ENCODE measurements at places on chromosomes 12 and 14.

DNA sequence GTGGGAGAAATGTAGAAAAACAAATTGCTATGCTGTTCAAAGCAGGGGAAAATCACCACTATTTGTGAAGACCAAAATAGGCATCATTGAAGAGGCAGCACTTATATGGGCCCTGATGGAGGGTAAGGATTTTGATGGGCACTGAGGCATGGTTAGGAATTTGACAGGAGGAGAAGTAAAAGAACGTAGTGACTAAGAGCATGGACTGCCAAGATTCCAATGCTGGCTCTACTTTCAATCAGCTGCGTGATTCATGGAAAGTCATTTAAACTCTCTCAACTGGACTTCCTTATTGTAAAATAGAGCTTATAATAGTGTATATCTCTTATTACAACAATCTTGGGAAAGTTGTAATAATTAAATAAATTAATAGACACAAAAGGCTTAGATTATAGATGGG is 267.7 kb upstream of the G2E3 start:
- no peak for DNase-seq

- DNase-seq = no peak
Measured at GRCh38 chr12:20474016-20474415, 105.7 kb downstream of the PDE3A start.

DNA sequence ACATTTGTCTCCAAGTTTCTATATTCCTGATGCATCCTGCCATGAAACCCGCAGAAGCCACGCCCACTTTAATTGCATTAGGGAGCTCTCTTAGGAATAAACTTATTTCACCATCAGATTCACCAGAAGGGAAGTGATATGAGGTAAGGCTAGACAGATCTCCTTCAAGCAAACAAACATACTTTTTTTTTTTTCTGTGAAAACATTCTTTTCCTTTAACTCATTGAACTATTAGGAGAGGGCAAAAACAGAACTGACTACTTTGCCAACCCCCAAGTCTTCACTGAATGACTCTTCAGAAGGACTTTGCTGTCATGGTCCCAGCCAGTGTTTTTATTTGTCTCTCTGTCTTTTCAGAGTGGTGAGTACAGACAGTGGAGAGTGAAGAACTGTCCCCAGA is 48.4 kb downstream of the GTF2A1 start:
- DNase-seq = no peak

- DNase-seq = no peak
Measured at GRCh38 chr12:6934110-6934509, 6.4 kb downstream of the ATN1 start.

DNA sequence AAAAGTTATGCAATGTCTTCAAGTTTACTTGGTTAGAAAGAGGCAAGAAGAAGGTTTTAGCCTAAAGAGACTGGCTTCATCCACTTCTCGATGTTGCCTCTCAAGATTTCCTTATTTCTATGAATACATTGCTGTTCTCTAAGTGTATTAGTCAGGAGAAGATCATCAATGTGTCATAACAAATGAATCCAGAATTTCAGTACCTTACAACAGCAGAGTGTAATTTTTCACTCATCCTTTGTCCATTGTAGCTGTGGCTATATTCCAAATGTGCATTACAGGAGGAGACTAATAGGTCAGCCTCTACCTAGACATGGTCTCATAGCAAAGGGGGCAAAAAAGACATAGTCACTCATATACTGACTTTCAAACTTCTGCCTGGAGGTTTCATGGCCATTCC is 579.1 kb downstream of the PRKD1 start:
- DNase-seq = no peak
